ENCODE measurements at places on chromosomes 1 and 21.

DNA sequence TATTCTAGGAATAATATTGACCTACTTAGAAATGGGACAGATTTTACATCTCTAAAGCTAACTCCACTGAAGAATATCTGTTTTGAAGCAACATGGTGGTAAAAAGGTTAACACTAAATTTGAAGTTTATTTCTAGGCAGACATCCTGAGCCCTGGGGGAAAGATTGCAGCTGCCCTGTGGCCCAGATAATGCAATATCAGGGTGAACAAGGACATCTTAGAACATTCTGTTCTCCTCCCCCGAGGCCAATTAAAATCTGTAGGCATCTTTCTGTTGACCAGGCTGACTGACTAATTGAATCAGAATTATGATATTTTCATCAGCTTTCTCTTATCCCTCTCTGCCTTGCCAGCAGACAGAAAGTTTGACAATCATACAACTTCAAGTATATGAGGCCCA lies 149.8 kb upstream of the DUSP10 start:
- no peak for ATAC-seq

GRCh38 chr1:47725992-47726855 lies 271.0 kb downstream of the TRABD2B start:
- peak; percentile 97 for ATAC-seq

DNA sequence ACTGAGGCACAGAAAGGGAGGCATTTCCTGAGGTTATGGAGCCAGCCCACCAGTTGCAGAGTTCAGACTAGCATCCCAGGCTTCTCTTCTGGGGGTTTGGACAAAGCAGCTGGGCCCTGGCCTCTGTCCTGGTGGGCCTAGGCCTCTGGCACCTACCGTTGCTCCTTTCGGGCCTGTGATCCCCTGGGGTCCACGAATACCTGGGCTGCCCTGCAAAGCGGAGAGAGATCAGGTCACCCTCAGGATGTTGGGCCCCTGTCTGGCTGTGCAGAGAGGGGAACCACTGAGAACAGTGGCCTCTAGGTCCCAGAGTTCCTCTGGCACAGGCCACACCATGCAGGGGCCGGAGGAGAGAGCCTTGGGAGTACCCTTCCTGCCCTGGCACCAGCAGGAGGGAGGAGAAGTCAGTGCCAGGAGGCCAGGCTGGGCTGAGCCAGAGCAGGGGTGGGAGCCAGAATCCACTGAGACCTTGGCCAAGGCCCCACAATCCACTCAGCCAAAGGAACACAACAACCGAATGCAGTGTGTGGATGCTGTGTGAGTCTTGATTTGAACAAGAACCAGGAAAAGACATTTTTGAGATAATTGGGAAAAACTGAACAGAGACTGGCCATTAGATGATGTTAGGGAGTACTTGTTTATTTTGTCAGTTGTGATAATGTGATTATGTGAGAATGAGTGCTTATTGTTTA lies 8.9 kb downstream of the COL9A2 start:
- no peak for ATAC-seq

- no peak for ATAC-seq
Observed at GRCh38 chr1:181187337-181188126, 99.0 kb downstream of the IER5 start.

DNA sequence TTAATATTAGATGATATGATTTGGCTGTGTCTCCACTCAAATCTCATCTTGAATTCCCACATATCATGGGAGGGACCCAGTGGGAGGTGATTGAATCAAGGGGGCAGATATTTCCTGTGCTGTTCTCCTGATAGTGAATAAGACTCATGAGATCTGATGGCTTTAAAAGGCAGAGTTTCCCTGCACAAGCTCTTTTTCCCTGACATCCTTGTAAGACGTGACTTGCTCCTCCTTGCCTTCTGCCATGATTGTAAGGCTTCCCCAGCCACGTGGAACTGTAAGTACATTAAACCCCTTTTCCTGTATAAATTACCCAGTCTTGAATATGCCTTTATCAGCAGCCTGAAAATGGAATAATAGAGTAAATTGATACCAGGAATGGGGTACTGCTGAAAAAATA lies 13.3 kb upstream of the F13B start:
- ATAC-seq: no peak

DNA sequence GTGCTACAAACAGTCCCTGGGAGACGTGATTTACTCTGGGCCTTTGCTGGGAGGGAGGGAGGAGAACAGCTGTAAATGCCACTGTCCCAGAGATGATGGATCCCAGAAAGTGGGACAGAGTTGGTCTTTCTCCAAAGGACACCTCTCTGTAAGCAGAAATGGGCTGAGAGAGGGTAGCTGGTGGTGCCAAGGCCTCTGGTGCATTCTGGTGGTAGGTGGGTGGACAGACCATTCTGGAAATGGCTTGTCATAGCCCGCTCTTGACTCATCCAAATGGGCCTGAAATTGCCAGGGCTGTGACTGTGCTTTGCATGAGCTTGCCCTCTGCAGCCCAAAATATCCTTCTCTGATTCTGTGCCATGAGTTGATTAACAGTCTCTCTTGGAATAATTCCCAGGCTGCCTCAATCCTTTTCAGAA lies 36.1 kb downstream of the CCDC185 start:
- ATAC-seq: no peak

DNA sequence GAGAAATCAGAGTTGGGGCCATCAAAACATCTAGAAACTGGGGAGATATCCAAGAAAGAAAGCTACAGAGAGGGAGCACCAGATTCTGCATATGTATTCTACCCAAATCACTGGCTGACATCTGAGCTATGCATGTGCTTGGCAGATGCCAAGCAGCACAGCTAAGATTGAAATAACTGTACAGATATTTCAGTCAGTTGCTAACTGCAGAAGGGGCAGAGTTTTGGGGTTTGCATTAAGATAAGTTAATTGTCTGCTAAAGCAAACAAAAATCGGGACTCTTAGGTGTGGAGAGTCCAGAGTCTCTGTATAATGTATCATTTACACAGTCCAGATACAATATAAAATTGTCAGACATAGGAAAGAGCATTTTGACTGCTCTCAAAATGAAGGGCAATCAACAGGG lies 437.1 kb downstream of the PTBP2 start:
- ATAC-seq: peak; percentile 87

DNA sequence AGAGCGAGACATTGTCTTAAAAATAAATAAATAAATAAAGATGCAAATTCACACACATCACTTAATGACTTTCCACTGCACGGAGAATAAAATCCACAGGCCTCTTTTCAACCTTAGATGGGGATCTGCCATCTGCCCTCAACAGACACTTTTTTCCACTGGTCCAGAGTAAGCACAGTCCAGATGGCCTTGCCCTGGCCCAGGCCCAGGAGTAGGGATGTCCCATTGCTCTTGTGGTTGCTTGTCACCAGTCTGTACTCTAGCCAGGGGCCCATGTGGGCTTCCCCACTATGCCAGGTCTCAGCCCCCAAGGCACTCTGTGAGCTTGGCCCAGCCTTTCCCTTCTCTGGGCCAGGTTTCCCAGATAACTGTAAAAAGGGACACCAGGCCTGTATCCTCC lies 17.4 kb downstream of the PLOD1 start:
- ATAC-seq: peak; percentile 43

- peak; percentile 88 for ATAC-seq
Observed at GRCh38 chr1:220430059-220430458, 97.9 kb upstream of the MARK1 start.

- ATAC-seq: peak; percentile 35
Observed at GRCh38 chr1:76070538-76070937, 4.0 kb upstream of the ST6GALNAC3 start.

- peak; percentile 84 for ATAC-seq
Observed at GRCh38 chr1:17874231-17874630, 119.1 kb downstream of the ACTL8 start.

- ATAC-seq: peak; percentile 14
Observed at GRCh38 chr1:111448482-111448917, 556 bp downstream of the WDR77 start.

GRCh38 chr1:70034403-70034802 lies 171.0 kb downstream of the LRRC40 start:
- ATAC-seq: peak; percentile 96

DNA sequence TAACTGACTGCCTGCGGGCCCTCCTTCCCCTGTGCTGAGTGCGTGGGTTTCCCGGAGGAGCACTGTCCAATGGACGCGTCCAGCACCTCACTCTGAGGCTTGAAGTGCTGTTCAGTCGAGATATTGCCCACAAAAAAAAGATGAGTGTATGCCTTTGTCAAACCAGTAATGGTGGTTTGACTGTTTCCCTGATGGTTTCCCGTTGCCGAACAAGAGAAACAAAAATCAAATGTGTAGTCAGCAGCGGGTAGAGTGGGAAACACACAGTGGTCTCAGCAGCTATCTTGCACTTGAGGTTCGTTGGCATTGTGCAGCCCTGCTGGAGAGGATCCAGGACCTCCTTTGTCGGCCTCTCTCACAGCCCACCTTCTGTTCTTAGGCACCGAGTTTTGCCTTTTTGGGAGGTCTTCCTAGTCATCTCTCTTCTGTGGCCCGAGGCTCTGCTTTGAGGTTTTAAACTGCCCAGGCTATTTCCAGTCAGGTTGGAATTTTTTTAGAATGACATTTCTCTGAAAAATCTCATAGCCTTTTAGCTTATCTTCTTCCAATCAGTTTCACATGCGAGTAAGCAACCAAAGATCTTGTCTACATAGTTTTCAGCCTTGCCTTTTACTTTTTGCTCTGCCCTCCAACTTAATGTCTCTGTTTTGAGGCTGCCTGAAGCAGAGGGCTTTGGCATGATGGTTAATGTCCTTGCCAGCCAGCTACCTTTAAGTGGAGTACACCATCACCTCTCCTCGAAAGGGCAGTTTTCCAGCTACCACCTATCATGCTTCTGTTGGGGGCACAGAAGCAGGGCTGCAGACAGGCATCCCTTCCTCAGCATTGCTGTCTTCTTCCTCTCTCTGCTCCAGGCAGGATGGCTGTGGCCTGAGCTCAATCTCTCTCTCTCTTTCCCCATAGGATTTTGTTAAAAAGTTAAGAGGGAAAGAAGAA lies 132.3 kb downstream of the URB2 start:
- ATAC-seq: no peak

- ATAC-seq: no peak
Observed at GRCh38 chr1:198772626-198773025, 133.8 kb downstream of the PTPRC start.

- no peak for ATAC-seq
Observed at GRCh38 chr1:217471403-217471802, 159.5 kb downstream of the GPATCH2 start.

GRCh38 chr1:241706967-241707366 lies 54.9 kb downstream of the WDR64 start:
- ATAC-seq: peak; percentile 77

DNA sequence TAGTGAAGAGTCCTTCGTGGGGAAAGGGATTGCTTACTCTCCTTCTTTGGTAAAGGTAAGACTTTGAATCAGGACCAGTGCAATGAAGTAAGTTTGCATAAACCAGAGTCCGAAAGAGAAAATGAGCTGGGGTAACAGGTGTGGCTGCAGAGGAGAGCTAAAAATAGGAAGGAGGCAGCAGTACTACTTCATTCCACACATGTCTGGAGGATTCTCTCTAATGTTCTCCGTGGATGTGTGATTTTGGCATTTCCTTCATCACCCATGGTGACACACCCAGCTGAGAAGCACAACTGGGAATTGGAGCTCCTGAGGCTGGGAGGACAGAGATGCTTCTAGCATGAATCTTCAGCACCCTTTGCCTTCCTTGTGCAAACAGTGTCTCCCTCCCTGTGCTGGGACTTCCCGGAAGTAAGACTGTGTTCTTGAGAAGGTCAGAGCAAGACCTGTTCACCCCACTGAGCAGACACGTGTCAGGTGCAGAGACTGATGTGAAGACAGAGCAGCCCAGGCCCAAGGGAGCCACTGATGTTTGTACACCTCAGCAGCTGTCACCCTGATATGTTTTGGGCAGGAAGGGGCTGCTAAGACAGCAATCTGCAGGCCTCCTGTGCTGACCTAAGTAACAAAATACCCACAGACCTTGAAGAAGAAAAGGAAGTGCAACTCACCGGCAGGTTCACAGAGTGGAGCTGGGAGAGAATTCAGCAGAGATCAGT lies 13.3 kb downstream of the FCRL1 start:
- no peak for ATAC-seq

DNA sequence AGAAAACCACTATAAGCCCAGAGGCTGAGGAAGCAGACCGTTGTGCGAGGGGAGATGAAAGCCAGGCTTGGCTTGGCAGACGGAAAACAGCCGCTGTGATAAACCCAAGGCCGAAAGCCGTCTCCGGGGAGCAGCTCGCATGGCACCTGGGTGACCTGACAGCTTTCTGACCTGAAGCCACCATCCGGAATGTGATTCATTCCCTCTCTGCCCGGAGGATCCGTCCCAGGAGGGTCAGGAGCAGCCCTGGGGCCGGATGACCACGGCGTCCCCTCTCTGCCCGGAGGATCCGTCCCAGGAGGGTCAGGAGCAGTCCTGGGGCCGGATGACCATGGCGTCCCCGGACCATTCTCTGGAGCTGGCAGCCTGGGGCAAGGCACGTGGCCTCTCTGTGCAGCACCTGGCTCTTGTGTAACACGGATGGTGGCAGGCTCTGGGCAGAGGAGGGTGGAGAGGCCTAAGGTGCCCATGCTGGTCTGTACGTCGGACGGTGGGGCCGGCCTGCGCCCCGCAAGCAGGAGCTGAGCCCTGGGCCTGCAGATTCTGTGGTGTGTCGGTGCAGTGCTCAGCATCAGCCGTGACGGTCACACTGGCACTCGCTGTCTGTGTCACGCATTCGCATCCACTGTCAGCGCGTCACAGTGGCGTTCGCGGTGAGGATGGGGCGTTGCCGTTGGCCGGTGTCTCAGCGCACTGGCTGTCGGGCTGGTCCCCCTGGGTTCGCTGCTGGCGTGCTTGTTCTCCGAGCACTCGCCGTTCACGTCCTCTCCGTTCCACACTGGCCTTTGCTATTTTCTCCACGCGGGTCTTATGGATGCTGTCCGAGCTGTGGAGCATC lies 50.3 kb downstream of the SLX9 start:
- ATAC-seq: peak; percentile 5

Measured in SK-N-SH treated with all-trans-retinoic acid at 6 μM for 48 hours (cell line).